NCI-H1436 treated with DMSO at 0.1 percent for 48 hours (cell line): ENCODE measurements at places on chromosomes 13 and 19.

- no peak for DNase-seq
Measured at GRCh38 chr19:42199440-42200115, 17.9 kb downstream of the DEDD2 start.

GRCh38 chr13:40083841-40084240 lies 428.4 kb downstream of the COG6 start:
- DNase-seq = no peak

DNA sequence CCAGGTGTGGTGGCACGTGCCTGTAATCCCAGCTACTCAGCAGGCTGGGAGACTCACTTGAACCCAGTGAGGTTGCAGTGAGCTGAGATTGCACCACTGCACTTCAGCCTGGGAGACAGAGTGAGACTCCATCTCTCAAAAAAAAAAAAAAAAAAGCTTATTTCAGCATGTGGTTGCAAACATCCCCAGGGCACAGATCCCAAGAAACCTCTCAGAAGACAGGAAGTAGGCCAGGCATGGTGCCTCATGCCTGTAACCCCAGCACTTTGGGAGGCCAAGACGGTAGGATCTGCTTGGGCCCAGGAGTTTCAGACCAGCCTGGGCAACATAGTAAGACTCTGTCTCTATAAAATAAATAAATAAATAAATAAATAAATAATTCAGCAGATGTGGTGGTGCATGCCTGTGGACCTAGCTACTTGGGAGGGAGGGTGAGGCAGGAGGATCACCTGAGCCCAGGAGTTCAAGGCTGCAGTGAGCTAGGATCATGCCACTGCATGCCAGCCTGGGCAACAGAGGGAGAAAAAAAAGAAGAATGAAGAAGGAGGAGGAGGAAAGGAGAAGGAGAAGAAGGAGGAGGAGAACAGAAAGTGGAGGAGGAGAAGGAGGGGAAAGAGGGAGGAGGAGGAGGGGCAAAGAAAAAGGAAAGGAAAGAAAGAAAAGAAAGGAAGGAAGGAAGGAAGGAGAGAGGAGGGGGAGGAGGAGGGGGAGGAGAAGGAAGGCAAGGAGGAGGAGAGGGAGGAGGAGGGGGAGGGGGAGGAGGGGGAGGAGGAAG lies 4.3 kb upstream of the LRRC8E start:
- DNase-seq = no peak

DNA sequence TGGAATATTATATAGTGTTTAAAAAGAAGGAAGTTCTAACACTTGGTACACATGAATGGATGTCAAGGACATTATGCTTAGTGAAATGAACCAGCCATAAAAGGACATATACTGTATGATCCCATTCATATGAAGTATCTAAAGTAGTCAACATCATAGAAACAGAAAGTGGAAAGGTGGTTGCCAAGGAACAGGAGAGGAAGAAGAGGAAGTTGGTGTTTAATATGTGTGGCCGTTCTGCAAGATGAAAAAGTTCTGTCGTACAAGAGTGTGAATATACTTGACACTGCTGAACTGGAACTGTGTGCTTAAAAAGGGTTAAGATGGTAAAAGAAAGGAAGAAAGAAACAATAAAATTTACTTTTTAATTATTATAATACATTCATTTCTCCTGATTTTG lies 33.1 kb upstream of the C1QTNF9 start:
- DNase-seq = no peak

DNA sequence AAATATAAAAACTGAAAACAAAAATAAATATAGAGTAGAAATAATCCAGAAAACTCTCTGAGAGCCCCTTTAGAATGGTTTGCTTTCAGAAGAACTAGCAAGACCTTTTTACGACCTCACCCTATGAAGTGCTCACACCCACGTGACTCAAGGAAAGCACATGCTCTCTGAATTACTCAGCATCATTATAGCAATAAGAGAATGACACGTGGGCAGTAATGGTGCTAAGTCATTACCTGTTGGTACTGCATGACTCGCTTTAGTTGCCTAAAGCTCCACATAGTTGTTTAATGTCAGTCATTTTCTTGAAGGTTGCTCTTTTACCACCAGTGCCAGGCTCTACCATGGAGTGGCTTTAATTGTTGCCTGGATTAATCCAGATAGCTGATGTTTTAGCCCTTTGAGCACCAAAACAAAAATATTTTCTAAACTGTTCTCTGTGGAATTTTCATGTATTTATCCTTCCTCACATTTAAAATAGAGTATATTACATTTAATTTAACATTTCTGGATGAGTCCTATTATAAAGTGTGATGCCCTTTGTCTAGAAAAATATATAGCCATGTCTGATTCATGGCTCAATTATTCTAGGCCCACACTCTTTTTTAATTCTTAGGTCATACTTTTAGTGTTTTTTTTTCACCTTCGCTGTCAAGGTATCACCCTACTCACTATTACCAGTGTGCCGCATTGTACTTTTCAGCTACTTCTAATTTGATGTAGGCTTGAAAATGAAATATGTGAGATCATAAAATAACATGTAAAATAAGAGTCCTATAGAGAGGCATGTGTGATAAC lies 56.8 kb downstream of the THSD1 start:
- DNase-seq = no peak

GRCh38 chr19:3580156-3580934 lies 4.9 kb upstream of the GIPC3 start:
- no peak for DNase-seq

DNA sequence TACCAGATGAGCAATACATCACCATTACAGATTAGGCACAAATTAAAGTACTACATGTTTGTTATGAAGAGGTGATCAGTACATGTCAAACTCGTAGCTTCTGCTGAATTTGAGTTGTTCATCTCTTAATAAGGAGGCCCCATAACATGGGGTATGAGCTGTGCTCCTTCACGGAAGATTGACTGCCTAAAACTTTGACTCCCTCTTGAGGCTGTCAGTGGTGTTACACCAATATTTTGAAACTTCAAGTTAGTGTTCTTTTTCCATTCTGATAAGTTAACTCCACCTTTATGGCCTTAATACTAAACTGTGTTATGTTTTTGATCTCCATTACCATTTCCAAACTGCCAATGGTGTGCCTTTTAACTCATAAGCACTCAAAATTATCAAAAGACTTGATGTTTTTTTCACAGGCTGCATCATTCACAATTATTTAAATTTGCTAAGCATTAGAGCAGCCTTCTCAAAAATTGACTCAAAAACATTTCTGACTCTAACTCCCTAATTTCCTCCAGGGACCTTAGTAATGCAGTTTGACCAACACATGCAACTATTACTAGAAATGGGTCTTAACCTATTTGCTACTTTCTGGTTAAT lies 1591.5 kb downstream of the PCDH9 start:
- DNase-seq = no peak

DNA sequence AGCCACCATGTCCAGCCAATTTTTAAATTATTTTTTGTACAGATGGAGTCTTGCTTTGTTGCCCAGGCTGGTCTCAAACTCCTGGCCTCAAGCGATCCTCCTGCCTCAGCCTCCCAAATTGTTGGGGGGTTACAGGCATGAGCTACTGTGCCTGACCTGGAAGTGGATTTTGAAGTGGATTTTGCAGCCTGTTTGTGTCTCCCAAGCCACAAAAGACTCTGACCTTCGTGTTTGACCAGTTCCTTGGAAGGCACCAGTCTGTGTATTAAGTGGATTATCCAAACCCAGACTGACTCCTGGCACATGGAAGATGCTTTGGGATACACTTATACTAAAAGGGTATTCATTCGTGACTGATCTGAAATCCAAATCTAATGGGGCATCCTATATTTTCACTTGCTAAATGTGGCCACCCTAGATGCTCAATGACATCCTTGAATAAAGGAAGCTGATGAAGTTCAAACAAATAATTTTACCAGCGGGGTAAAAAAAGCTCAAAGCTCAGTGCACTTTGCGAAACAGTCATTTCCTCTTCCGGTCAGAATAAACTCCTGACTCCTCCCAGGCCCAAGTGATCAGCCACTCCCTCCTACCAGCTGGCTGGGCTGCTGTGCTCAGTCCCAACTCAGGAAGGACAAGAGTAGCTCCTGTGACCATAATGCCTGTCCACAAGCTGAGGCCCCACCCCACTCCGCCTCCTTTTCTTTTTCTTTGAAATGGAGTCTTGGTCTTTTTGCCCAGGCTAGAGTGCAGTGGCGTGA lies 32.6 kb upstream of the GATAD2A start:
- DNase-seq = no peak
